ENCODE measurements at places on chromosomes 6 and 20.

- no peak for DNase-seq
Observed at GRCh38 chr6:41459738-41460137, 86.4 kb upstream of the FOXP4 start.

- no peak for DNase-seq
Observed at GRCh38 chr20:20003031-20003954, 13.9 kb upstream of the NAA20 start.

DNA sequence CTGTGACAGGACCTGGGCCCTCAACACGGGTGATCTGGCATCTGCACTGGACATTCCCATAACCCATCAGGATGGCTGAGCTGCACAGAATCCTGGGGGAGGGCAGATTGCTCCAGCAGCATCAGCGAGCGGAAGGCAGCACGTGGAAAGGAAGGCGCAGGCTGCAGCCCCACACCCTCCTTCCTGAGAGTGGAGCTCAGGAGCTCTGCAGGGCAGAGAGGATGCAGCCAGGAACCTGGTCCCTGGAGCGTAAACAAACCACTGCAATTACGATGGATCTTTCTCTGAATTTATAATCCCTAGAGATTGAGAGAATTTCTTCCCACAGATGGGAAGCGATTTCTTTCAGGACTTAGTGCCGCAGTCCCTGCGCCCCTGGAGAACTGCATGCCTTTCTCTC lies 39.7 kb upstream of the EMILIN3 start:
- no peak for DNase-seq

GRCh38 chr6:14025160-14025559 lies 92.4 kb upstream of the CD83 start:
- no peak for DNase-seq

DNA sequence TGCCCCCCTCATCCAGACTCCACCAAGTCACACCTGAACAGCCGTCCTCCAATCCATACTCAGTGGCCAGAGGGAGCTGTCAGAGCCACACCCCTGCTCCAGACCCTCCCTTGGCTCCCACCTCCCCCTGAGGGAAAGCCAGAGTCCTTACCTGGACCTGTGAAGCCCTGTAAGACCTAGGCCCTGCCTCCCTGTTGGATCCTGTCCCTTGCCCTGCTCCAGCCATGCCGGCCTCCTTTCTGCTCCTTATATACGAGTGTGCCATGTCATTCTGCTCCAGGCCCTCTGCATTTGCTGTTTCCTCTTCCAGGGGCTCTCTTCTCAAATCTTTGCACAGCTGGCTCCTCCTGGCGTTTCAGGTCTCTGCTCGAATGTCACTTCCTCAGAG lies 100.3 kb upstream of the MYL9 start:
- DNase-seq, result no peak

DNA sequence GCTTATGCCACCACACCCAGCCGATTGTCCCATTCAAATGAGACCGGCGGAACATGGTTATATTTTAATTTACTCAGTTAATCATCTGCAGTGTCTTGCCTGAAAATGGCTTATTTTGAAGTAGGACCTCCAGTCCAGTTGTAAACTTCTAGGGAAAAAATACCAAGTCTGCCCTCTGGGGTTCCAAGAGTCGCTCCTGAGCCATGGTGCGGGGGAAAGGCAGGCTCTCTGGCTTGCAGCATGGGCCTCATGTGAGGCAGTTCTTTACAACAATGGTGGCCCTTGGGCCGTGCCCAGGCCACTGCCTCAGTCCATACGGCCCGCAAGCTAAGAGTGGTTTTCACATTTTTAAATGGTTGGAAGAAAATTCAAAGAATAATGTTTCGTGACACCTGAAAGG lies 62.7 kb upstream of the XRN2 start:
- no peak for DNase-seq

GRCh38 chr6:46530896-46531295 lies 39.6 kb upstream of the RCAN2 start:
- no peak for DNase-seq

GRCh38 chr20:8706961-8707700 lies 361.8 kb upstream of the PLCB4 start:
- no peak for DNase-seq

DNA sequence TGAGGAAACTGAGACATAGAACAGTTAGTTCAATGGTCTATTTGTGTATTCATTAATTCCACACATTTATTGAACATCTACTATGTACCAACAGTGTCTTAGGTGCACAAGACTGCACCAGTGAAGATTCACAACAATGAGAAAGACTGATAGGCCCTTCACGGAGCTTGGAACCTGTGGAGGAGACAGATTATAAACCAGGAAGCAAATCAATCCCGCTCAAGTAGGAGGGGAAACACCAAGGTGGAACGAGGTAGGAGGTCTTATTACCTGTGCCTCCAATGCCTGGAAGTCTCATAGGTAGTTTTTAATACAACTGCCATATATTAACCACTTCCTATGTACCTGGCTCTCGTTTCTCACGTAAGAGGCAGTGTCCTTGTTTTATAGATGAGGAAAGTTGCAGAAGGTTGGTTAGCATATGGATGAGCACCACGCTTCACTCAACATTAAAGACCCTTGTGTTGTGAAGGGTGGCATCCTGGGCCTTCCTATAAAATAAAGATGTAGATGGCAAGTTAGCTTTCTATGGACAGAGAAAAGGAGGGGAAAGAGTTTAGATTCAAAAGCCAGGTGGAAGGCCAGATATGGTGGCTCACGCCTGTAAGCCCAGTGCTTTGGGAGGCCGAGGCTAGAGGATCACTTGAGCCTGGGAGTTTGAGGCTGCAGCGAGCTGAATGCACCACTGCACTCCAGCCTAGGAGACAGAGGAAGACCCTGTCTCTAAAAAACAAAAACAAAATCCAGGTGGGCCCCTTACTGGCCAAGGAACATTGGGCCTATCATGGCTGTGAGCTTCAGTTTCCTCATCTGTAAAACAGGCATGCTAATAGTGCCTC lies 45.1 kb downstream of the SLC13A3 start:
- no peak for DNase-seq

GRCh38 chr6:11292594-11293236 lies 60.2 kb upstream of the NEDD9 start:
- DNase-seq, result no peak

DNA sequence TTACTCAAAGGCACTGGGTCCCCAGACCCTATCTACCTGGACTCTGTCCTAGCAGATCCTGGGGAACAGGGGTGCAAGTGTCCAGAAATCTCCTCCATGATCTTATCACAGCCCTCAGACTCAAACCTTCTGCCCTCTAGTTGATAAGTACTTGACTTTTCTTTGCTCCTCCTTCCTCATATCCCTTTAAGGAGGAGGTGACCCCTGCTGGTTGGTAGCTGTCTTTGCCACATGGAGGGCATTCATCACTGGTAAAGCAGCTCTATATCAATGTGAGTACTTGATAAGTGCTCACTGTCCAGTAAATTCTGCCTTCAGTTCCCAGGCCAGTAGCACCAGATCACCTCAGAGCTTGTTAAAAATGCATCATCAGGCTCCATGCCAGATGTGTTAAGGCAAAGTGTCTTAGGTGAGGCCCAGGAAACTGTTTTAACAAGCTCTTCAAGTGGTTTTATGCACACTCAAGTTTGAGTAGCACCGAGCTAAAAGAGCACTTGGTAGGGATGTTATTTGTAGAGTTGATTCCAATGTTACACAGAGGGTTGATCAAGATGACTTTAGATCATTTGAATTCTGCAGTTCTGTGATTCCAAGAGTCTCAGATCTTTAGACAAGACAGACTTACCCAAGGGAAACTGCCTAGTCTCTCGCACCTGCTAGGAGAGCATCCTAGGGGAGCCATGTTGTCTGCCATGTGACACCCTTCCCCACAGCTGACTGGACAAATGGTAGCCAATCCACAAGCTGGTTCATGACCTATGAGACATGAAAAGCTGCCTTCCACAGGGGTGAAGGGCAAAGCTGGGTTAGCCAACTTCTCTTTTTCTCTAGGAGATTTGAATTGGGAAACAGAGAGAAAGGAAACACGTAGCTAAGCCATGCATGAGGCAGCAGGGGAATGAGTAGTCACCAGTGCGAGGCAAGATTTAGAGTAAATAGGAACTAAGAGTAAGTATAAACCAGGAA lies 18.6 kb downstream of the TREML2 start:
- DNase-seq, result no peak

DNA sequence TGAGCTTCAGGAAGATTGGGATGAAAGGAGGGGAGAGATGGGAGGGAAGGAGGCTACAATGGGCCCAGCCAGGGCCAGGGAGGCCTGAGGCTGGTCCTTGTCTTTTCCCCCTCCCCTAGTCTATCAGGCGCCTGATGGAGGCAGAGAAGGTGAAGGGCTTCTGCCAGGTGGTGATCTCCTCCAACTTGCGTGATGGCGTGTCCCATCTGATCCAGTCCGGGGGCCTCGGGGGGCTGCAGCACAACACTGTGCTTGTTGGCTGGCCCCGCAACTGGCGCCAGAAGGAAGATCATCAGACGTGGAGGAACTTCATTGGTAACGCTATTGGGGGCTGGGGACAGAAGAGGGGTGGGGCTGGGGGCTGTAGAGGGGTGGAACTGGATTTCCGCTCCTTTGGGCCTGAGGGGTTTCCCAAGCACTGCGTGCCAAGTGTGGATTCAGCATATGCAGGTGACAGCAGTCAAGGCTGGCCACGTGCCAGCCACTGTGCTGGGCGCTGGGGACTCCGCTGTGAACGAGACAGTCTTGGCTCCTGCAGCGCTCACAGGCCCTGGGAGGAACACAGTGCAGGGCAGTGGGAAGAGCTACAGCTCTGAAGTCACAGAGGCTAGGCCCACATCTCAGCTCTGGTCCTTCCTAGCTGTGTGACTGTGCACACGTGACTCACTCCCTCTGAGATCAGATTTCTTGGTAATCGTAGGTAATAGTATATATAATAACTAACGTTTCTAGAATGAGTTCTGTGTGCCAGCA lies 22.7 kb downstream of the SLC12A5 start:
- no peak for DNase-seq

- DNase-seq, result no peak
Observed at GRCh38 chr6:121451250-121451649, 15.8 kb downstream of the GJA1 start.

- no peak for DNase-seq
Observed at GRCh38 chr20:62030834-62031434, 34.7 kb downstream of the TAF4 start.

DNA sequence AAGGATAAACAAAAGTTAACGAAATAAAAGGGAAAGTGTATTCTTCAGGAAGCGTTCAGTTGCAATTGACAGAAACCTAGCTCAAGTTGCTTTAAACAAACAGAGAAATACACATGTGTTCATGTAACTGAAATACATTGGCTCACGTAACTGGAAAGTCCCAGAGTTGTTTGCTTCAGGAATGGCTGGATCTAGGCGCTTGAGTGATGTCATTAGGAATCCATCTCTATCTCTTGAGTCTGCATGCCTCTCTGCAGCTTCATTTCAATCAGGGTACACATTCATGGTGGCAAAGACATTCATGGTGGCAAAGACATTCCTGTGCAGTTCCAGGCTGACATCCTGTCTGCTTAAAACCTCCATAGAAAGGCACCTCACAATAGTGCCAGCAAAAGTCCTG lies 45.4 kb upstream of the EYA2 start:
- no peak for DNase-seq

DNA sequence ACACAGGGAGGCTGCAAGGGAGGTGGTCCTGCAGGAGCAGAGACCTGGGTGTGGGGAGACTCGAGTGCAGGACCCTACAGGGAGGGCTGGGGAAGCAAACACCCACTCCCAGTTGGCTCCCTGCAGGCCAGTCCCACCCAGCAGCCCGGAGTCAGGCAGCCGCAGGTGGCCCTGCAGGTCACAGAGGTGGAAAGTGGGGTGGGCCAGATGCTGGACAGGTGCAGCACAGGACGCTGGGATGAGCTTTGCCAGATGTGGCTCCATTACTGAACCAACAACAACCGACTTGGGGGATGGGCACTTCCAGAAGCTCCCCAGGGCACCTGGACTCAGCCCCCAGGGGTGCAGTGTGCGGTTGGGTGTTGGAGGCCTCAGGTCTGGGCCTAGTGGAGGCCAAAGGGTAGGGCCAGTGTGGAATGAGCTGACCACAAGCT lies 26.6 kb upstream of the MYT1 start:
- no peak for DNase-seq

GRCh38 chr6:170291271-170292110 lies 613 bp upstream of the DLL1 start:
- peak; percentile 54 for DNase-seq

DNA sequence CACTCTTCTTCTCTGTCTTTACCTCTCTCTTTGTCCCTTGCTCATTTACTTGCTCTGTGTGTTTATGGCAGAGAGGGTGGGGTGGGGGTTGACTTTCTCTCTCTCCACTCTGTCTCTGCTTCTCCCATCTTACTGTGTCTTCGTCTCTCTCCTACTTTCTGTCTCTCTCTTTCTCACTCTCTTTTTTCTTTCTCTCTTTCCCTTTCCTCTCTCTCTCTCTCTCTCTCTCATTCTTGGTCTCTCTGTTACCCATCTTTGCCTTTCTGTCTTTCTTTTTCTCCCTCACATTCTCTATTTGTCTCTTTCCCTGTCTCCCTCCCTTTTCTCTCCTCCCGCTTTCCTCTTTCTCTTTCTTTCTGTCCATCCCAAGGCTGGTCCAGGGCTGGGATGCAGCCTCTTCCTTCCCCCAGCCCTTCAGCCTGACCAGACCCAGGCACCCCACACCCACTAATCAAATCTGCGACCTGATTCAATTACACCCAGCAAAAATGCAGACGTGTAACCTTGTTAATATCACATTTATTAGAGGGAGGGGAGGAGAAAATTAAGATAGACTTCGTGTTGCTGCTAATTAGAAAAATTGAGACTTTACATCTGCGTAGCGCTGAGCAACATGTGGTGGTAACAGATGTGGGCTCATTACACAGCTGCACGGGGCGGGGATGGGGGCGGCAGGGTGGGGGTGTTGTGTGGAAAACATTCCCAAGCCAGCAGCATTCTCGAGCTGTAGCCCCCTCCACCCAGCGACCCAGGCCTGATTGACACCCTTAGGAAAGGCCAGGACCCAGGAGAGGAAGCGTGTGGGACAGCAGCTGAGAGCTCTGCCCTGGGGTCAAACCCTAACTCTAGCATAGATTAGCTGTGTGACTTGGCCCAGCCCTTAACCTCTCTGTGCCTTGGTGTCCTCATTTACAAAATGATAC lies 124.9 kb upstream of the MAFB start:
- DNase-seq, result no peak

Data from MG63 (cell line).